Activated CD4-positive, CD25-positive, alpha-beta regulatory T cell (primary cell): ENCODE measurements at places on chromosomes 5 and 9.

GRCh38 chr5:135491552-135492318 lies 39.6 kb upstream of the TIFAB start:
- no peak for DNase-seq

DNA sequence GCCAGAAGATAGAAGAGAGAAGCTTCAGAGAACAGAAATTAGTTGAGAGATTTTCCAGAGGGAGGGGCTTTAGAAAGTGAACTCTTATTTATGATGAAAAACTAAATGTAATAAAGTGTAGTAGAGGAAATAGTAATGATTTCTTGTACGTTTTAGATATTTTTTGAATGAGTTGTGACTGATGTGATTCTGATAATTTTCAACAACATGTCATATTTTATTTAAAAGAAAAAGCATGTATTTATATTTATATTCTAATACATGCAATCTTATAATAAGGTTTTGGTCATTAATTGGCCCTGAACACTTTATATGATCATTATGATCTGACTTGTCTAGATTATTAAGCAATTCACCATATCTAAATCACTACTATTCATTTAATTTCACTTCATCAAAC lies 735.2 kb upstream of the CDH9 start:
- DNase-seq, result no peak

DNA sequence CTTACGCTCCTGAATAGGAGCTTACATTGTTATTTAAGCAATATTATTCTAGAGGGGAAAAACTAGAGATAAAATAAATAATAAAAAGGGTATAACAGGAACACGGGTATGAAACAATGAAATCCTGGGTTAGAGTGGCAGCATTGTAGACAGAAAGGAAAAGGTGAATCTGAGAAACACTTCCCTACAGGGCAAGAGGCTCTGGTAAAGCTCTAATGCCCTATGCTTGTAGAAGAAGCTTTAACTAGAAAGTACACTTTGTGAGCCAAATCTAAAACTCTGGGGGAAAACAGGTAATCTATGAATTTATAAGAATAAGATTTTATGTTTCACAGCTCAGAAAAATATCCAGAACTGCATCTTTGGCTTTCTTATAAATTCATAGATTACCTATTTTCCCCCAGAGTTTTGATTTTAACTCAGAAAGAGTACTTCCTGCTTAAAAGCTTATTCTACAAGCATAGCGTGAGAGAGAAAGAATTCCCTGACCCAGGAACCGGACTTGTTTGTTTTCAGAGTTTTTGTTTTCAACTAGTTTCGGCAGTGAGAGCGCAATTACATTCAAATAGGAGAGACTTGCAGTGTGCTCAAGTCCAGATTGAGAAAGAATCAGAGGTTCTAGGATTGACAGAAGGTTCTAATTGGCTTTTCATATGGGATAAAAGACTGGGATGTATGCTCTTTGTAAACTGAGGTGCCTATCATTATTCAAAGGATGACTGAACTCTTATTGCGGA lies 651.0 kb upstream of the RORB start:
- no peak for DNase-seq

DNA sequence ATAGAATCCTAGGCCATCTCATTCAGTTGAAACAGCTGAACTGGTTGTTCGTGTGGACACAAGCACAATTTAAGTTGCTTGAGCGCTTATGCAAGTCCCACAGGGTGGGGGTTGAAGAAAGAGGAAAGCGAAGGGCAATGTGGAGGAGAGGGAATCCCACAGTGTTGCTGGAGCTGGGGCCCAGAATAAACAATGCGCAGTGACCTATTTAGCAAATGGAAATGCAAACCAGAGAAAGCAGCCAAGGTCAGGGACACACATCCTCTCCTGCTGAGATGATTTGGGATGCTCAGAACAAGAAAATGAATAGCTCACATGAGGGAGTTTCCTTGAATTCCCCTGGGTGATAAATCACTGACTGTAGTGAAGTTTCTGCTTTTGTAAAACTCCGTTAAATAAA lies 838.3 kb downstream of the TLE4 start:
- no peak for DNase-seq
